ENCODE measurements at places on chromosomes 3 and 15.

DNA sequence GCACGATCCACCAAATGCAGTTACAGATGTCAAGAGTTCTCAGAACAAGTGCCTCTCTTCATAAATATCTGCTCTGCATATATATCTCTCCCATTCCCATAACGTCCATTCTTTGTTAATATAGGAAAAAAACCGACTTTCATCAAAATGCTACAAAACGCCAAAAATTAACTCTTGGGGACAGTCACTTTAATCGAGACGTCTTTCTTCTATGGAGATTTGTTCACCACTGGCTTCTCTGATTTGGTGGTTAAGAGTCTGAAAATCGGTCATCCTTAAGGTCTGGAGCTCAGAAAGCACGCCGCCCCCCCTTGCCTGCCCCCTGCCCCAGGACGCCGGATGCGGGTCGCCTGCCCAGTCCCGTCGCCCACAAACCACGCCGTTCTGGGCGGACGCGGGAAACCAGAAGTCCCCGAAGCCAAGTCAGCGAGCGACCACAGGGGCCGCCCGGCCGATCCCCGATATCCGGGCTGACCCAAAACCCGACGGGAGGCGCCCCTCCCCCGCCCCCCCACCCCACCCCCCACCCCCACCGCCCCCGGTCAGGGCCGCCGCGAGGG lies 252.7 kb downstream of the TJP1 start:
- DNase-seq, result no peak

GRCh38 chr3:98561727-98562521 lies 30.1 kb downstream of the GPR15 start:
- DNase-seq, result peak; percentile 54

- DNase-seq, result no peak
Observed at GRCh38 chr3:9173445-9173844, 76.0 kb downstream of the SRGAP3 start.

DNA sequence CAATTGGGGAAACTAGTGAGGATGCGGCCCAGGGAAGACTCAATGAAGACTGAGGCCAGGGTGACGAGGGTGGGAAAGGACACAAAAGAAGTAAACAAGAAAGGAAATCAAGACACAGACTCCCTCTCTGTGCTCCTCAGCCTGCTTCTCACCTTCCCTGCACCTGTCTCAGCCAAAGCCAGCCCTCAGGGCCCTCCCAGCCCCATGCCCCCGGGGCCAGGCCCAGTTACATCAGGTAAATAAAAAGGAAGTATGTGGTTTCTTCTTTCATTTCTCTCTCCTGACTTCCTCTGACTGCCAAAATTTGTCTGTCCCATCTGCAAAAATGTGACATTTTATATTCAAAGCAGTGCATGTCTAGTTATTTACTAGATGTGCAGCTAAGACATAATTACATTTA lies 328.0 kb downstream of the UACA start:
- no peak for DNase-seq

DNA sequence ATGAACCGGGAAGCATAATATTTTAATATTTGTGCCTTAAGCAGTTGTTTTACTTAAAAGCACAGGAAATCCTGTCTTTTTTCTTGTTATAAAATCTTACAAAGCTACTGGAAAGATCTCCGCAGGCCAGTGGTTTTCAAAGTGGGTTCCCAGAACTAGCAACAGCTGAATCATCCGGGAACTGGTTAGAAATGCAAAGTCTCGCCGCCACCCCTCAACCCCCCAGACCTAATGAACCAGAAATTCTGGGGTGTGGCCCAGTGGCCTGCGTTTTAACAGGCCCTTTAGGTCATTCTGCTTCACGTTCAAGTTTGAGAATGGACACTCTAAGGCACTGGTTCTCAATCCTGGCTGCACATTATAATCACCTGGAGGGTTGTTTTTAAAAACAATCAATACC lies 74.7 kb downstream of the PDZRN3 start:
- DNase-seq, result no peak

All from CD4-positive, alpha-beta T cell treated with Interleukin-21 for 1 hour (primary cell).